ENCODE measurements at places on chromosomes 12 and 14. TPM values are rescaled to one million over a fixed set of nuclear protein-coding genes. Genes with fewer than 3 reads are reported as not detected.

Gene DHRS2
- 0.07 TPM for total RNA-seq

Gene FMNL3
- total RNA-seq, result 3.4 TPM

Gene PLD4
- total RNA-seq, result not detected

Gene EGLN3
- 7.5 TPM for total RNA-seq

Gene KCNJ8
- not detected for total RNA-seq

Gene TBC1D30
- 1.9 TPM for total RNA-seq

Gene HOXC12
- not detected for total RNA-seq

Gene USP30
- total RNA-seq, result 4.4 TPM

Gene TC2N
- 45.8 TPM for total RNA-seq

Gene CLEC1A
- total RNA-seq, result not detected

Gene KCNC2
- total RNA-seq, result not detected

Gene TRAFD1
- 37.1 TPM for total RNA-seq

Gene KCNA1
- not detected for total RNA-seq

Gene WIF1
- total RNA-seq, result not detected

Gene LHX5
- total RNA-seq, result under 0.01 TPM

Gene PTHLH
- 43.7 TPM for total RNA-seq

Gene TEX52
- not detected for total RNA-seq

Gene KRT77
- not detected for total RNA-seq

Gene POU6F1
- total RNA-seq, result 0.34 TPM

Gene BCL2L2
- total RNA-seq, result 36.4 TPM

Gene CLEC12A
- not detected for total RNA-seq

Gene LRRIQ1
- total RNA-seq, result 1.4 TPM

Gene MMP19
- total RNA-seq, result 0.28 TPM

Gene ARL1
- total RNA-seq, result 48.2 TPM

Gene PDE3A
- total RNA-seq, result not detected

Gene CTSG
- not detected for total RNA-seq

Gene MYRFL
- total RNA-seq, result 0.34 TPM

Gene AVPR1A
- total RNA-seq, result not detected

Gene RIPK3
- total RNA-seq, result 1.4 TPM

Gene CLEC2A
- total RNA-seq, result not detected

Gene GPRC5D
- not detected for total RNA-seq

Gene ACSM4
- total RNA-seq, result not detected

Gene ASPG
- under 0.01 TPM for total RNA-seq

Gene NID2
- total RNA-seq, result 0.07 TPM

Gene MMP14
- total RNA-seq, result 515 TPM

Gene PTCSC3
- not detected for total RNA-seq

Gene PROX2
- not detected for total RNA-seq

Gene SLC25A47
- total RNA-seq, result 0.07 TPM

Gene KRT74
- total RNA-seq, result not detected

Gene AHNAK2
- total RNA-seq, result 1,136 TPM

Gene TAS2R31
- 5.6 TPM for total RNA-seq

Gene ORAI1
- 16.0 TPM for total RNA-seq

Gene PLEKHG7
- not detected for total RNA-seq

Gene TAS2R42
- total RNA-seq, result not detected

Gene IL23A
- 0.34 TPM for total RNA-seq

Gene RNASE8
- total RNA-seq, result not detected

Gene KRT3
- not detected for total RNA-seq

Gene ERBB3
- total RNA-seq, result 35.2 TPM

Gene TCL1A
- total RNA-seq, result not detected

Gene IRAK3
- total RNA-seq, result 0.68 TPM

Gene CIROP
- total RNA-seq, result not detected

Gene EML1
- 5.5 TPM for total RNA-seq

Gene ADAM21
- 0.14 TPM for total RNA-seq

All from nasal cavity respiratory epithelium epithelial cell of viscerocranial mucosa (primary cell).